Dermis microvascular lymphatic vessel endothelial cell (primary cell): ENCODE measurements at places on chromosomes 1 and 21. TPM values are rescaled to one million over a fixed set of nuclear protein-coding genes. Genes with fewer than 3 reads are reported as not detected.
A peak's percentile ranks its signal among the peaks of the same experiment; 100 is the strongest.

Gene FMO1
- not detected in 2 replicates for total RNA-seq

DNA sequence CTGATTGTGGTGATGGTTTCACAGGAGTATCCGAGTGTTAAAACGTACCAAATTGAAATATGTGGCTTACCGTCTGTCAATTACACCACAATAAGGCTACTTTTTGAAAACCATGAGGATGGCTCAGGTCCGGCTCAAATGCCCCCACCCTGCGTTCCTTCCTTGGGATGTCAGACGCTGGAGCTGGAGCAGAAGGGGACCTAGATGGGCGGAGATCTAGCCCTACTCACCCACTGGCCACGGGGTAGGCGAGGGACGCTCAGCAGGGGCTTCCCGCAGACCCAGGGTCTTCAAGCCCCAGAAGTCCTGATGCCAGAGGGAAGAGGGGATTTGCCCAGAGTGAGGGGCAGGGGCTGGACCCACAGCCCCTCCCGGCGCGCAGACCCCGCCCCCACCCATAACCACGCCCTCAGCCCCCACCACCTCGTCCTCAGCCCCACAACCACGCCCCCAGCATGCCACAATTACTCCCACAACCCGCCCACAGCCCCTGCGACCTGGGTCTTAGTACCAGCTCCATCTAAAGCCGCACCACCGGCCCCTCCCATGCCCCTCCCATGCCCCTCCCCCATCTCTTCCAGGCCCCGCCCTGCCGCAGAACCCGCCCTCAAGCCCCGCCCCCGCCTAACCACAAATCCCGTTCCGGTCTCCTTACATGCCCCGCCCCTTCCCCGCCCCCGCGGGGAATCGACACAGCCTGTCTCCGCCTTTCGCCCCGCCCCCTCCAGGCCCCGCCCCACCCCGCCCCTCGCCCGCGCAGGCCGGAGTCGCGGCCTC, at the start of gene LRRC3:
LRRC3 (plus strand) TSS at position 764 of the 777 bp plus-strand sequence. CDS start 1,135 bp downstream, outside the sequence.
- DNase-seq = peak; percentile 93

DNA sequence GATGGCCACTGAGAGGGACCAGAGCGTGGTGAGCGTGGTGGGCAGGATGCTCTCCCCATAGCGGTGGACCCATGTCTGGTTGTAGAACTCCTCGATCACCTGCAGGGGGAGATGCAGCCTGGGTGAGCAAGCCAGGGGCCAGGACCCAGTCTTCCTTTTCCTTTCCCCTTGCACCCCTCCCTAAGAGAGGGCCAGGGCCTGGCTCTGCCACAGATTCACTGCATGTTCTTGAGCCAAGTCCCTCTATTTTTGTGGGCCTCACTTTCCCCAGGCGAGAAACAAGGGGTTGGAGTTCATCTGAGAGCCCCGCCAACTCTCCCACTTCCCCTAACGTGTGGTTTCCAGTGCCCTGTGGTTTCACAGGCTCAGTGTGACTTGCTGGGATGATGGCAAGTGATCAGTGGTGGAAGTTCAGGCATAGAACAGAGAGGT, 27.5 kb downstream of the SLC2A1 start:
- DNase-seq = peak; percentile 41

GRCh38 chr21:34845521-34846451, 177.0 kb downstream of the CLIC6 start:
- DNase-seq = peak; percentile 81

GRCh38 chr1:113811156-113811887, 954 bp downstream of the RSBN1 start:
- no peak for DNase-seq
